ENCODE measurements at places on chromosomes 12 and 14.

GRCh38 chr12:1911598-1912575 lies 6.6 kb downstream of the CACNA2D4 start:
- DNase-seq = no peak

DNA sequence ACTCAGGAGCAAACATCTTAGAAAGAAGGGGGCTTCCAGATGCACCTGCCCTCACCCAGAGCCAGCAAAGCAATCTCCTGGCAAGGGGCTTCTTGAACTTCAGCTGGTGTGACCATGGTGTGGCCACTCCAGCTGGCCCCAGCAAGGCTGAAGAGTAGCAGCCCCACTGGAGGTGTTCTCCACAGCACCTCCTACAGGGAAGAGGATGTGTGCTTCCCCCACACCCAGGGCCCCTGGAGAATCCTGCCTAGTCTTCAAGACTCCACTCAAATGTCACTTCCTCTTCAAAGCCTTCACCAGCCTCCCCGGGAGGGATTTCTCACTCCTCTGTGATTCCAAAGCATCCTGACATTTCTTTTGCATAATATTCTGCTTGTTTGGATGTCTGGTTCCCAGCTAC lies 8.5 kb downstream of the RAB15 start:
- DNase-seq = no peak

- DNase-seq = no peak
Observed at GRCh38 chr14:75821831-75822521, 159.8 kb downstream of the TGFB3 start.

DNA sequence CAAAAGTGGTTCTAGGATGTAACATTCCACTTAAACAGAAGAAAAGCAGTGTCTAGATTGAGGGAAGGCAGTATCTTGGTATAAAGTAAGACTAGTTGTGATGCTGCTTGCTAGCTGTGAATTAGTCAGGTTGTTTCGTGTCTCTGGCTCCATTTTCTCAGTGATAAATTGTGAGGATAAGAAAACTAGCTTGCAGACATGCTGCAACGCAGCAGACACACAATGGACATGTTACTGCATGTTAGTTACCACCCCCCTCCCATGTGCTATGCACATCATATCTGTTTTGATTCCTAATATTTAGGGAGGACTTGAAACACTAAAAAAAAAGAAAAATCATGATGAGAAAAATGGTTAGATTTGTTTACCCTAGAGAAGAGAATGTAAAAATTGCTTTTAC lies 2.9 kb downstream of the CCNK start:
- DNase-seq = no peak

DNA sequence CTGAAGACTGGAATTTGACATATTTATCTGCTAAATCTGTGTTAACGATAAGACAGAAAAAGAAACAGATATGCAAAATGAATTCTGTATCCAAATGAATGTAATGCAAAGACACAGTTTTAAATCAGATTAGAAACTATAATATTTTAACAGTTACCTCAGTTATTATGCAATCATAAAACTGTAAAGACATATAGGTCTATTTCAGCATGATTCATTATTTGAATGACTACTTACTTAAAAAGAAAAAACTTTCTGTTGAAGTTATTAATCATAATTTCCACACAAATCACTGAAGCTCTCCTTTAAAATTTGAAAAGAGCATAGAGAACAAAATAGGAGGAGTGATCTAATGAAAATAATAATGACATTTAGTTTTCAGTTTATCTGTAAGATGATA lies 742.6 kb downstream of the FSCB start:
- no peak for DNase-seq

DNA sequence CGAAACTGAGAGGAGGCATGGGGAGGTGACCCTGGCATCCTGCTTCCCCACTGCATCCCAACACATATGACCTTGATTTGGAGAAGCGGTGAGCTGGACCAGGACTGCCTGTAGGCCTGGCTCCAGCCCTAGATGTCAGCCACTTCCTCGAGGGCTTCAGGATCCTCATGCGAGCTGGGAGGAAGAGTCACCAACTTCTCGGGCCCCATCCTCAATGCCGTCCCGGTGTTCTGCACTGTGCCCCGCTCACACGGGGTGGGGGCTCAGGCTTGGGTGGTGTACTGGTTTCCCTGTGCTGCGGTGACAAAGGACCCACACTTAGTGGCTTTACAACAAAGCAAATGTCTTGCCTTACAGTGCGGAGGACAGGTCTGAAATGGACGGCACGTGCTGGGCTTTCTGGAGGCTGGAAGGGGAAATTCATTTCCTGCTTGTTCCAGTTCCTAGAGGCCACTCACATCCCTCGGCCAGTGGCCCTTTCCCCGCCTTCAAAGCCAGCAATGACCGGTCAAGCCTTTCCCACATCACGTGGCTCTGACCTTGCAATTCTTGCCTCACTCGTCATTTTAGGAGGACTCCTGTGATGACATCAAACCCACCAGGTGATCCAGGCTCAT lies 298.1 kb upstream of the RTL1 start:
- DNase-seq = peak; percentile 40

GRCh38 chr12:106133136-106134087 lies 5.3 kb downstream of the NUAK1 start:
- DNase-seq = no peak

GRCh38 chr12:59317598-59317997 lies 278.2 kb upstream of the SLC16A7 start:
- no peak for DNase-seq

- DNase-seq = no peak
Observed at GRCh38 chr12:2172491-2173214, 119.9 kb downstream of the CACNA1C start.

DNA sequence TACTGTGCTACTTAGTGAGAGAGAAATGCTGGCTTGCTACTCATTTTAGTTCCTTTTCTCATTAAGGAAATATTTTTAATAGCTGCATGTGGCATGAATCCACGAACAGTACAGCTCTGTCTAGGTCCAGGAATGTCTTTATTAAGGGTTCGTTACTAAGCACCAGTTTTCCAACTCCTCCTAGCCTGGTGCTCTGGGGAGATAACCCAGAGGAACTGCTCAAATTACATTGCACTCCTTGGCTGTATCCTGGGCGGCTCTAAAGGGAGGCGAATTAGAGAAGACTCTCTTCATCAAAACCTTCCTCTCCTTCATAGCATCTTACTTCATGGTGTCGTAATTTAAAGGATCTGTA lies 101.3 kb downstream of the PPM1A start:
- no peak for DNase-seq

GRCh38 chr12:100608776-100609175 lies 35.3 kb downstream of the GAS2L3 start:
- DNase-seq = no peak

DNA sequence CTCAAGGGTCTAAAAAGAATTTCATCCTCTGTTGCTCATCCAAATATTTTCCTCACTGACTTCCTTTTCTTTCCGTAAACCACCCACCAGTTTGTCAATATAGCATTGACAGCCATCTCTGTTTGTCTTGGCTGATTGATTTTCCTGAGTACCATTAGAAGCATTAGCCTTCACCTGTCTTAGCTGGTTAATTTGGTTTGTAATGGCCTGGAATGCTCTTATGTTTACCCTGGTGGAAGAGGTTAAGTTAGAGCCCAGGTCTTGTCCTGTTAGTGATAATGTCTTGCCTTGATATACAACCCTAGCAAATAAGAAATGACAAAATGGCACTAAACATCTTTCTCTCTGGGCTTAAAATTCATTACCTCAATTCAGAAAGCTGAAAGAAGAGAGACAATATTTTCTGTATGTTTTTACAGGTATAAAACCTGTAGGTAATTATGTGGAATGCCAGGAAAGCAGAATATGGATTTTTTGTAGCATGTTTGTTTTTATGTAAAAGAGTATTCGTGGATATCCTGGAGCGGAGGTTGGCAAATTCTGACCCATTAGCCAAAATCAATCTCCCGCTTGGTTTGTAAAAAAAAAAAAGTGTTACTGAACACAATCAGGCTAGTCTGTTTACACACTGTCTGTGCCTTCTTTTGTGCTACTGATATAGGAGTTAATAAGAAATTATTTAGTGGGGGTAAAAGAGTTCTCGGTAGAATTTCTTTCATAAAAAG lies 224.4 kb upstream of the DAAM1 start:
- DNase-seq = no peak

DNA sequence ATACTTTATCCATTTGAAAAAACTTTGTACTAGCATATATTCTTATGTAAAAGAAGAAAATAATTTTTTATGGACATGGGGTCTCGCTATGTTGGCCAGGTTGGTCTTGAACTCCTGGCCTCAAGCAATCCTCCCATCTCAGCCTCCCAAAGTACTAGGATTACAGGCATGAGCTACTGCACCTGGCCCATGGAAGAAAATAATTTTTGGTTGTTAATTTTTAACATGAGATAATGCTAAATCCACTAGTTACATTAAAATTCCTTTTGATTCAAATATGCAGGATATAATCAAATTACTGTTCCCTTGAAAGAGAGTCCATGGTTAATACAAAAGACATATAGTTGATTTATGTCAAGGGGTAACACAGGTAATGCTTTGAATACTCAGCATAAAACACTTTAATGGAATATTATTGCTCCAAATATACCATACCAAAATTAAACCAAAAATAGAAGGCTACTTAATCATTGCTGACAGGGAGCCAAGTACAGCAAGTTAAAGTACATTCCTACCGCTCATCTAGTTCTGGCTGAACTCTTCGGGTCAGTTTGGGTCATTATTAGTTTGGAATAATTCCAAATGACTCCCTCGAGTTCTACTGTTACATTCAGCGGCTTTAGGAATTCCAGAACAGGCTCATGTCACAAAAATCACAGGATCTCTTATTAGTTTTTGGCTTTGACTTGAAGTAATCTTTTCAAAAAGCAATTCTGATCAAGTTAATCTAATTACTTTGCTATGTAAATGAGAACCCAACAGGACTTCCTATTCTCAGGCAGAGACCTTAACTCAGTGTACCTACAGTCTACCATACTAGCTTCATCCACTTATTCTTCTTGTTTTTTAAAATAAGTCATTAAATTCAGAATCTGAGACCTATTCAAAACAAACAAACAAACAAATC lies 6.1 kb downstream of the SOS2 start:
- no peak for DNase-seq

DNA sequence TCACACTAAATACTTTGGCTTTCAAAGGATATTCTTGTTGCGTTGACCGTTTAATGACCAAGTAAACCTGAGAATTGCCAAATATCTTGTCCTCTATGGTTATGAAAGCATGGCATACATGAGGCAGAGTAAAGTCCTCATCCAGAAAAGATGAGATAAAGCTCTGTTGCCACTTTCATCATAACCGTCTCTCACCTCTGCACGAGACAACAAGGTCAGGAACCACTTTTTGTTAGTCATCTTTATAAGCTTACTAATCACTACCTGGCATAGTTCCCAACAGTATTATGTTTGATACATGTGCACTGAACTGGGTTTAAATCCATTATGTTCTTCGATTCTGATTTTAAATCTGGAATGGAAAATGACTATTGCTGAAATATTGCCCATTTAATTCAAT lies 31.3 kb downstream of the PTPRB start:
- DNase-seq = no peak

DNA sequence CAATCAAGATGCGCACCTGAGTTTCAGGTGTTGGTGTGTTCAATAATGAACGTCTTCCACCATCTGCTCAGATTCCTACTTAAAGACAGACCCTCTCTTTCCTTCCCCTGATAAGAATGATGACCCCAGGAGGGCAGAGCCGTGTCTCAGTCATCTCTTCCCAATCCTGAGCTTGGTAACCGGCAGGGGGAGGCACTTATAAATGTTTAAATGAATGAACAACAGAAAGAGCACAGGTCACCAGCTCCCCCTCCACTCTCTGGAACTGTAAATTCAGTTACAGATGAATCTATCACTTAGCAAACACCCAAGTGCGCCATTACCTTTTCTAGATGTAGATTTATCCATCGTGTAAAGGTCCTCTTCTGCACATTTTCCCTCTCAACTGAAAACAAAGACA lies 72.4 kb upstream of the DICER1 start:
- no peak for DNase-seq

DNA sequence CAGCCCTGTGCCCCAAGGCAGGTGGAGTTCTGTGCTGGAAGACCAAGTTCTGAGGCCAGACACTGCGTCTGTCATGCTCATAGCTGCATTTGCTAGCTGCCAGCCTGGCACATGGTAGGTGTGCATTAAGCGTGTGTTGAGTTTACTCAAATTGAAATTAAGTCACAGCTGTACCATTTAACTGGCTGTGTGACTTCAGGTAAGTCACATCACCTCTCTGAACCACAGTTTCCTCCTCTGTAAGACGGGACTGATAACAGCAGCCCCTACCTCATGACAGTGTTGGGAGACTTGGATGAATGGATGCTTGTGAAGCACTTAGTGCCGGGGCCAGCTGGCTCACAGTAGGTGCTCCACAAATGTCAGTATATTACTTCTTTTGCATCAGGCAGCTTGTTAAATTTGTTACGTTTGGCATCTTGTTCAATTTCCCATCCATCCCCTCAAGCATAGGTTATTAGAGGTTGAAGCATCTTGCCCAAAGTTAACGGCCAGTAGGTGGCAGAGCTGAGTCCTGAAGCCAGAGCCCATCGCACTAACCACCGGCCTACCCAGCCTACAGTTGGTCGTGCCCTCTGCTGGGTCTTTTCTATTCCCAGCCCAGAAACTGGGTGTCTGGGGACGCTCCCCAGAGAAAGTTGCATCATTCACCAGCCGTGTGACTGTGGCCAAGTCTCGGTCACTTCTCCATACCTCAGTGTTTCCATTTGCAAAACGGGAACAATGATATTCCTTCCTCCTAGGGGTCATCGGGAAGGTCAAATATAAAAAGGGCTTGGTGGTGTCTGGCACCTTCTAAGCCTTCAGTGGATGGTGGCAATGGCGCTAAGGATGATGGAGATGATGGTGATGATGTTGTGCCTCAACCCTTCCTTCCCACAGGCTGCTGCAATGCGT lies 4.5 kb downstream of the DAO start:
- DNase-seq = peak; percentile 31

DNA sequence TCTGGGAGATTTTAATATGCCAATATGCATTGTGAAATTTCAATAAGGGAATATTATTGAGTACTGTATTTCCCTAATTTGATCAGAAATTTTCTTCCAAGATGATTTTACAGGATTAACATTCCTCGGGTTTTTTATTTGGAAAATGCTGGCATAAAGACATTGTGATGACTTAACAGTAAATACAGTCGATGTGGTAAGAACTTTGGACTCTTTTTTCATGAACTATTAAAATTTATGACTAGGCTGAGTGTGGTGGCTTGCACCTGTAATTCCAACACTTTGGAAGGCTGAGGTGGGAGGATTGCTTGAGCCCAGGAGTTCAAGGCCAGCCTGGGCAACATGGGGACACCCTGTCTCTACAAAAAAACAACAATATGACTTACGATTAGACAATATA lies 197.1 kb upstream of the RASSF8 start:
- DNase-seq = no peak

- no peak for DNase-seq
Observed at GRCh38 chr14:77256694-77257093, 14.3 kb downstream of the NGB start.

DNA sequence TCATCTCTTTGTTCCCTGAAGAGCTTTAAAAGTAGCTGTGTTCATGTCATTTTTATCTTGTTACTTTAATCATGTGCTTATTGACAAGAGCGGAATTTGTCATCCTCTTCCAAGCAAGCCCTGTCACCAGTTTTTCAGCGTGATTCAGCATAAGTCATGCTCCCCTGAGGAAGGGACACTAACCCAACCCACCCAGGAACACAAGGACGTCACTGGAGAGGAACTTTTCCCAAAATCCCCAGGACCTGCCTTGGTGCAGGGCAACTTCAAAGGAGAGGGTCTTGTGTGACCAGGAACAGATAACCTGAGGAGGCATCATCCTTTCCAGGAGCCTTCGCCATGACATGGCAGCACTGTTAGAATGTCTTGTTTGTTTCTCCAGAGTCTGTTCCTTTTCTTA lies 107.1 kb upstream of the DIO3 start:
- no peak for DNase-seq
